Stimulated activated CD4-positive, alpha-beta T cell treated with anti-CD3 and anti-CD28 coated beads, TNF-alpha, amount 100 ng/mL, for 24 hours (primary cell): ENCODE measurements at places on chromosomes 2 and 18.

GRCh38 chr2:226274143-226274542 lies 525.5 kb downstream of the IRS1 start:
- DNase-seq = no peak

- no peak for DNase-seq
Measured at GRCh38 chr2:105324101-105324500, 5.4 kb downstream of the TGFBRAP1 start.

GRCh38 chr2:128558895-128559532 lies 240.3 kb upstream of the HS6ST1 start:
- no peak for DNase-seq

DNA sequence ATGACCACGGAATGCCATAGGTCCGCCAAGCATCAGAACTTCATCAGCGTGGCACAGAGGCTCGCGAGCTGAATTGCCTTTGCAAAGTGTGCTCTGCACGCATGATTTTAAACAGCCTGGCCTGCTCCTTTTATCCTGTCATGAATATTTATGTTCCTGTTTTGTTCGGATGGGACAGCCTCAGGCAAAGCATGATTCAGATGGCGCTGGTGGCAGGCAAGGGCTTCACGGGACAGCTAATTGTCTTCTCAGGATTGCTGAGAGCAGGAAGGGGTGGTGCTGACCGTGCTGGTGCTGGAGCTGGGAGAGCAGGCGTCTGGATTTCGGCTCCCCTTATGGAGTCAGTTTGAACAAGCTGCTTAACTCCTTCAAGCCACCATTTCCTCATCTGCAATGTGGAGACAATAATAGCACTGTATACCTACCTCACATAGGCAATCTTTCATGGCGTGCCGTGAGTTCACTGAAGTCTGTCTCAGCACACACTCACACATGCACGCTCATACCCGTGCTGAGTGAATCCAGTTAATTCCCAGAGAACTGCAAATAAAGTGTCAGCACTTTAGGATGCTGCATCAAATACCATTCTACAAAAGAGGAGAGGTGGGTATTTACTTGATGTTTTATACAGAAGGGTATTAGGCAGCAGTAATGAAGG lies 79.7 kb upstream of the APCDD1 start:
- no peak for DNase-seq

- no peak for DNase-seq
Measured at GRCh38 chr2:239114119-239114581, 266.3 kb downstream of the TWIST2 start.
